ENCODE measurements at places on chromosomes 5 and 9.

- DNase-seq: no peak
These were observed 133.1 kb upstream of the FBXL7 start for GRCh38 chr5:15366676-15367391.

DNA sequence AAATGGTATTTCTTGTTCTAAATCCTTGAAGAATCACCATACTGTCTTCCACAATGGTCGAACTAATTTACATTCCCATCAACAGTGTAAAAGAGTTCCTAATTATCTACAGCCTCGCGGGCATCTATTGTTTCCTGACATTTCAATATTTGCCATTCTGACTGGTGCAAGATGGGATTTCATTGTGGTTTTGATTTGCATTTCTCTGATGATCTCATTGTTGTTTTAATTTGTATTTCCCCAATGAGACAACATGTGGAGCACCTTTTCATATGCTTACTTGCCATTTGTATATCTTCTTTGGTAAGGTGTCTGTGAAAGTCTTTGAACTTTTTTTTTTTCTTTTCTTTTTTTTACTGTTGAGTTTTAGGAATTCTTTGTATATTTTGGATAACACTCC, 473.6 kb downstream of the KCTD16 start:
- no peak for DNase-seq

DNA sequence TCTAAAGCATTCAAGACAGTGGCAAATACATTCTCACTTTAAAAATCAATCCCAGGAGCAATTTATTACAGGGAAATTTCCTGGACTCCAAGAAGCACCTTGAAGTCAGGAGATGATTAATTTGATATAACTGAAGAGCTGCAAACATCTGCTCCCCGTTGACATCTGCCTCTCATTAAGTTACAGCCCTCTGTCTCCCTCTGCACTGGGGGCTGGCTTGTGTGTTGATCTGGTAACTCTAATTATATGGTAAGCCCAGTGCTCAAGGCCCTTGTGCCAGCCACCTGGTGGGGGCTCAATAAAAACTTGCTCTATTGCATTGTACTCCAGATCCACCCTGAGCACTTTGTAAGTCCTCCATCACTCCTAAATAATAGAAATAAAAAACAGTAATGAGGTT, 131.1 kb upstream of the ZNF462 start:
- no peak for DNase-seq

DNA sequence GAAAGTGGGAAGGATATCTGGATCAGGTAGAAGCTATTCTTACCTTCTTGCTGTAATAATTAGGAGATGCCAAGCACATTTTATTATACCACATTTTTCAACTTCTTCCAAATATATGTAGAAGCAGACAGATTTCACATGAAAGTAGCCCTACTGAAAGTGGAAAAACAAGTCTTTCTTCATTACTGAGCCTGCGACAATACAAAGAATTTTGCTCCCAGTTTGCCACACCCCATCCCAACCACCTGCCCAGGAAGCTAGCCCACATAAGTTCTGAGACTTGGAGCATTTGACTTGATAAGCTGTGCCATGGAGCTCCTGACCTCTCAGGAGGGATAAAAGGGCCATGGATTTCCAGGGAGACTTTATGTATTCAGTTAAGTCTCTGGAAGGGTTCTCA, 249.1 kb upstream of the ADCY2 start:
- DNase-seq: no peak

GRCh38 chr9:7782400-7783120, 17.0 kb downstream of the DMAC1 start:
- DNase-seq: no peak

- DNase-seq: no peak
These were observed 20.5 kb downstream of the ANKH start for GRCh38 chr5:14851050-14851419.

- no peak for DNase-seq
These were observed 69.4 kb upstream of the LHFPL2 start for GRCh38 chr5:78717674-78718584.

DNA sequence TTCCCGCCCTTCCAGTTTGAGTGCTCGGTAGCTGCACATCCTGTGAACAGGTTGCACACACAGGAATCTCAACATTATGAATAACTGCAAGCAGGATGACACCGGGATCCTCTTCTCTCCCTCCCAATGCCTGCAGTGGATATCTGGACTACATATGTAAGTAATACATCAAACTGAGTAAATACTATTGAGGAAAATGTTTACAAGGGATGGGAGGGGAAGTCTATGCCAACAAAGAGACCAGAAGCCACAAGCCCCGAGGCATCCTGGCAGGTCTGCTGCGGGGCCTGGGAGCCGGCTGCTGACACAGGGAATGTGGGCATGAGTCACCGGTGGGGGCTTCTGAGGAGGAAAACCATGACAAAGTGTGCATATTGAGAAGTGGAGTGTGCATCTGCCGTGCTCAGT, 8.6 kb upstream of the ANKRD33B start:
- DNase-seq: no peak

DNA sequence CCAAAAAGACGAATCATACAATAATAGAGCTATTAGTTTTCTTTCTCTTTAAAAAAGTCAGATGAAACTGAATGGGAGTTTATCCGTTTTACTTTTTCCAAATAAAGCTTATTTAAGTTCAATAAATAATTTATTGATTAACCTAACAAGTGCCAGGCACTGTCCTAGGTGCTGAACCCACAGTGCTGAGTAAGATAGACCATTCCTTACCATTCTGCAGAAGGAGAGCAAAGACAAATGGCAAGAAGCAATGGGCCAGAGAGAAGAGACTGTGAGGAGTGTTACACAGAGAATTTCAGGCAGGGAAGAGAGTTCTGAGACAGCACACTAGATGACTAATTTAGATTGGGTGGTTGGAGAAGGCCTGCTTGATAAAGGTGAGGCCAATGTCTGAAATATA, 127.2 kb downstream of the AUH start:
- no peak for DNase-seq

GRCh38 chr5:60538955-60539866, 160.8 kb downstream of the DEPDC1B start:
- DNase-seq: no peak

GRCh38 chr9:110334183-110334582, 3.5 kb downstream of the TXNDC8 start:
- DNase-seq: no peak

DNA sequence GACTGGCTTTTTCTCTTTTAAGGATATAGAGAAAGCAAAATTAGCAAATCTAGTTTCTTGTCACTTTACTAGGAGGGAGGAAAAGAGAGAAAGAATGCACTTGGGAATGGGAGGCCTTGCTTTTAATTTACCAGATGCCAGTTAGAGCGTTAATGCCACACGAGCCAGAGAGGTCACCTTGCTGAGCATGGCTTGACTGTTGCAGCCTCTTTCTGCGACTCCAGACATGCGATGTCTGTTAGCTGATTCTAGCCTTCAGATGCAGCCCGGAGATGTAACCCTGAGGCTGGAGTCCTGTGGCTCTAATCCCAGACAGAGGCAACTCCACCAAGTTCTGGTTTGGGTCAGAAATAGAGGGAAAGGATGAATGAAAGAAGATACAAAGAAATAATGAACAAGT, 152.5 kb downstream of the TRIO start:
- DNase-seq: no peak

GRCh38 chr9:18989097-18989496, 43.9 kb downstream of the SAXO1 start:
- DNase-seq: no peak

DNA sequence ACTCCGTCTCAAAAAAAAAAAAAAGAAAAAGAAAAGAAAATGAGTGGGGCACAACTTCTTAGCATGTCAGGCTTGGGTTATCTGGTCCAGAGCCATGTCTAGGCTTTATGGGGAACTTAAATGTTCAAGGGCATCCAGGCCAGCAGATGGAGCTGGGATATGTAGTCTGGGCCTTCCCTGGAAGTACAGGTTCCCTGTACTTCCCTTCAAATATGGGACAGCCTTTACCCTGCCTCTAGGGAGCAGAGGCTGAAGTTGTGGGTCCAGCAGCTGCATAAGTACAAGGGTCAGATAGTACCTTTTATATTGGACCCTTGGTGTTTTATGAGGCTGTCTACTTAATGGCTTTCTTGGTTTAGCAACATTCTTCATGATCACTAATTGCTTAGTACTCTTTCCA, 42.1 kb downstream of the FAF2 start:
- no peak for DNase-seq

DNA sequence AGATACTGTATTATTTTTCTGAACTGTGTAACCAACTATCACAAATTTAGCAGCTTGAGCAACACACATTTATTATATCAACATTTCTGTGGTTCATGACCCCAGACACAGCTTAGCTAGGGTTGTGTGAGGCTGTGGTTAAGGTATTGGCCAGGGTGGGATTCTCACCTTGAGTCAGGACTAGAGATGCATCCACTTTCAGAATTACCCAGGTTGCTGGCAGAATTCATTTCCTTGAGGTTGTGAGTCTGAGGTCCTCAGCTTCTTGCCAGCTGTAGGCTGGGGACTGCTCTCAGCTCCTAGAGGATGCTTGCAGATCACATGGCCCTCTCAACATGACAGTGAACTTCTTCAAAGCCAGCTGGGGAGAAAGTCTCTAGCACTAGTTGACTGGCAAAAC, 122.5 kb upstream of the RASGRF2 start:
- no peak for DNase-seq

DNA sequence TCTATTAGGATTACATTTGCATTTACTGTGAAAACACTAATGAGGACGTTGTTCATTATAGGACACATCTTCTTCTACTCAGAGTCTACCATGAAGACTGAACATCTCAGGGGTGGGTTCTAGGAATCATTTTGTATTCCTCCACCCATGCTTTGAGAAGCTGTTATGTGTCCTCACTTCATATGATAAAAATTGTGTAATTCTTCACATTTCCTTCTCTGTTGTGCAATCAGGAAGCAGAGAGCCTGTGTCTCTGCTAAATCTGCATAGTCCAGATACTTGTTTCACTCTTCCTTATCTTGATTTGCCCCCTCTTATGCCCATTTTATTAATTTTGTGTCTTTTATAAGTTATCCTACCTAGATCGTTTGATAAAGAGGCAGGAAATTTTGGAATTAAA, 97.8 kb upstream of the IQGAP2 start:
- DNase-seq: no peak

- DNase-seq: peak; percentile 15
These were observed 3.2 kb upstream of the SLC22A4 start for GRCh38 chr5:132291026-132291425.

- DNase-seq: no peak
These were observed 2308.8 kb upstream of the ACO1 start for GRCh38 chr9:30075451-30076199.

- DNase-seq: no peak
These were observed 5.4 kb downstream of the TNFSF8 start for GRCh38 chr9:114925039-114925438.

DNA sequence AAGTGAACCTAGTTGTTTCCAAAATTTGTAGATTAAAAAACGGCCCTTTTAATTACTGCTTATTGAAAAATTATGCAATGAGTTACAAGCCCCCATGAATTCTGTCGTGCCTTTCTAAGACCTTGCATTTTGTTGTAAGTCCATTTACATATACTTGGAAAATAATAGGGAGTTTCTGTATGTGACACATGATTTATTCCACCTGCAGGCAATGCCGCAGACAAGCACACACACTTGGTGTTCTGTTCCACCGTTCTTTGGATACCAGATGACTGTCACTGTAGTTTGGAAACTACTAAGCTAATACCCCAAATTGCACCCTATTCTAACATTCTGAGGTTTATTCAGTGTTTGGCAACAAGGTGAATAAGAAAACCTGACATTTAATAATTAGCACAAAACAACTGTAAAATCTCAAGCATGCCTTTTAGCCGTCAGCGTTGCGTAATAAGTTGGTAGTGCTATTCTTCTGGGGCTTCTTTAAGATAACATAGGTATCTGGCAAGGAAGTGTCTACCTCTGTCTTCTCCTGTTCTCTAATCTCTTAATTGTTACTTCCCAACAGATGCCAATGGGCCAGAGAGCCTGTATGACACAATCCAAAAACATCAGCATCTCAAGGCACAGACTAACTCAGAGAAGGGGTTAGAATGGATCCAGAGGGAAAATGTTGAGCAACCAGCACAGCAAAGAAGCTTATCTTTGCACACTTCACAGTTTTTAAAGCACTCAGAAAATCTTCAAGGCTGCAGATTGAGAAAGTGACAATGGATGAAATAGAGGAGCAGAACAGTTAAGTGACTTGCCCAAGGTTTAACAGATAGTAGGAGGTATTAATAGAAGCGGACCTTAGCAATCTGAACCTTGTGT, 48.2 kb upstream of the DPYSL3 start:
- DNase-seq: no peak
